HFFc6 (cell line): ENCODE measurements at places on chromosomes 6 and 20. TPM values are rescaled to one million over a fixed set of nuclear protein-coding genes. Genes with fewer than 3 reads are reported as not detected.

DNA sequence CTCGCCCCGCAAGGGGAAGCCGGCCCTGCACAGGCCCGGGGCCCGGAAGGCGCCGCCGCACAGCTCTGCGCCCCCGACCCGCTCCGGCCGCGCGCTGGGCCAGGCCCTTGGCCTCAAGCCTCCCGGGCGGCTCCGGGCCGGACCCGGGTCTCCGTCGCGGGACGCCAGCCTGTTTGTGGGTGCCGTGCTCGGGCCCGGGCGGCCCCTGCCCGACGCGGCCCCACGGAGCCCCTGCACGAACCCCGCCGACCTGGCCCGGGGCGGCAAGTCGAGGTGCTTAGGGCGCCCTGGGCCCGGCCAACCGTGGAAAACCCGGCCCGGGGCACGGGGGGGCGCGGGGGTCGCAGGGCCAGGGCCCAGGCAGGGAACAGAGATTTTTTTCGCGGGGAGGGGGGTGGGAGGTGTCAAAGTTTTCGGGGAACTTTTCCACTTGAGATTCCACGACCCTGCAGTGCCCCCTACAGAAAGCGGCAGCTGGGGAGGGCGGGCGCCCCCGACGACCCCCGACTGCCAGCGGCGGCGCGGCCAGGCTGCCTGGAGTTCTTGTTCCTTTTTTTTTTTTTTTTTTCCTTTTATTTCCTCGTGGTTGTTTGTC, 805 bp upstream of the STX16 start:
- no peak for DNase-seq

GRCh38 chr6:137214931-137215330, 4.3 kb downstream of the IFNGR1 start:
- no peak for DNase-seq

GRCh38 chr6:39068391-39068790, 19.8 kb downstream of the GLP1R start:
- no peak for DNase-seq

DNA sequence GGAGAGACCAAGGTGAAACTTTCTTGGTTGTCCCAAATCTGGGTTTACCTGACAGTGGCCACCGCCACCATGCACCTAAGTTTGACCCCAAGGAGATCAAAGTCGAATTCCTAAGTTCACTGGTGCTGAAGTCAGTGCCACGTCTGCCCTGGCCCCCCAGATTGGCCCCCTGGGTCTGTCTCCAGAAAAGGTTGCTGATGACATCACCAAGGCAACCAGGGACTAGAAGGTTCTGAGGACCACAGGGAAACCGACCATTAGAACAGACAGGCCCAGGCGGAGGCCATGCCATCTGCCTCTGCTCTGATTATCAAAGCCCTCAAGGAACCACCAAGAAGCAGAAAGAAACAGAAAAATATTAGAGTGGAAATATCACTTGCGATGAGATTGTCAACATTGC, 91.2 kb downstream of the DLL1 start:
- DNase-seq: no peak

DNA sequence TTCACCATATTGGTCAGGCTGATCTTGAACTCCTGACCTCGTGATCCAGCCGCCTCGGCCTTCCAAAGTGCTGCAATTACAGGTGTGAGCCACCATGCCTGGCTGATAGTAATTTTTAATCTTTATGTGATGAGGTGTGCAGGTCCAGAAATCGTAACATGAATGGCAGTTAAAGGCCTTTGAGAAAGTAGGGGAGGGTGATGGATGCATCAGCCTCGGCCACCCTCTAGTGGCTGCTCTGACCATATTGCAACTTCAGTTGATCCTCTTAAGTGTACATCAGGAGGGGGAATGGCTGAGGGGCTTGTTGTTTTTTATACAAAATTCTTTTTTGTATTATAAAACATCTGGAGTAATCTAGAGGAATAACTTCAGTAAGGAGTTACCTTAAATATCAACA, 193.0 kb downstream of the ZFAND3 start:
- no peak for DNase-seq

DNA sequence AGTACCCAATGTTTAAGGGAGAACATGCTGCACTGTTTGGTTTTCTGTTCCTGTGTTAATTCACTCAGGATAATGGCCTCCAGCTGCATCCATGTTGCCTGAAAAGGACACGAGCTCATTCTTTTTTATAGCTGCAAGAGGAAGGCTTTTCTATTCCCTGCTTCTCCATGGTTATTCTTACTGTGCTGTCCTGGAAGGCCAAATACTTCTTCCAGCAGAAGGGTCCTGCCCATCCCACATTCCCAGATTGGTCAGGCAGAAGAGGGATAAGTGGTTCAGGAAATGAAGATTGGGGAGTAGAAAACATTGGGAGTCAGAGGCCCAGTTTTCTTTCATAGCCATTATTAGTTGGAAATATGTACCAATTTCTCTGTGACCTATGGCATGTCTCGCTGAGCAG, 122.4 kb downstream of the TCP11 start:
- no peak for DNase-seq

DNA sequence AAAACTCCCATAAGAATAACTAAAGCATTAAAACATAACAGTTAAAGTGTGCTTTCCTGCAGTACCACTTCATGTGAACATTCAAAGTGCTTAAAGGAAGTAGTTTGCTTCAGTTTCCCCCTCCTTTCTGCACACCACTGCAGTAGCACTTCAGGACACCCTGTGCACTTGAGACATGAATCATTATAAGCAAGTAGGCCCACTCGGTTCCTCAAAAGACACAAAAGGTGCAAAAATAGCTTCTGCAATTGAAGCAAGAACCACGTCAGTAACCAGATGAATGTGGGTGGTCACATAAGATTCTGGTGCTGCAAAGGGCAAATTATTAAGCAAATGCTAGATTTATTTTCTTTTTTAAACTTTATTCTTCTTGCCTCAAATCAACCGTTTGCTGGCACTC, 160.6 kb downstream of the HIVEP2 start:
- DNase-seq: no peak

- DNase-seq: no peak
These were observed 47.4 kb upstream of the TFAP2C start for GRCh38 chr20:56581701-56582100.

- no peak for DNase-seq
These were observed 374.8 kb downstream of the MAFB start for GRCh38 chr20:40314278-40314677.

- no peak for DNase-seq
These were observed 23.5 kb upstream of the ANGPT4 start for GRCh38 chr20:939606-940005.

GRCh38 chr20:23005776-23006175, 29.3 kb upstream of the SSTR4 start:
- no peak for DNase-seq

Gene TCF21
- total RNA-seq: not detected in 3 replicates

Gene KPNA5
- total RNA-seq: 6.7 to 9.3 TPM (median 8.6 TPM) in 3 replicates

Gene TMEM200A
- total RNA-seq: 72.7 and 107 TPM in 2 replicates

Gene PTPRT
- total RNA-seq: not detected in 3 replicates

Gene TRAPPC3L
- 0.15 to 0.31 TPM in 2 of 3 replicates, not detected in the other for total RNA-seq
